ENCODE measurements at places on chromosomes 2 and 18.

DNA sequence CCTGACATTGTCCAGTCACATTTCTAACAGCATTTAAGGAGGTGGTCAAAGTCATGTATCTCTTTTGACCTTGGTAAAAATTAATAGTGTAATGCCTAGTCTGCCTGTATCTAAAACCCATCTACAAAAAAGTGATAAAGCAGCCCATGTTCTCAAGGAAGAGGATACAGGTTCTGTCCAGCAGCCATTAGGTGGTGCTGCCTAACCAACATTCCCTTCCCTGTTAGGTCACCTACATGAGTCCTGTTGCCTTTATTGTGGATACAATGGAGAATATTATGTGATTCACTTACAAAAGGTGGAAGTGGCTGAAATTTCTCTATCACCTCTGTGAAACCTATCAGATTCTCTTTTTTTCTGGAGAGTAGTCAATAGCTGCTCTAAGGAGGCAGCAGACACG is 52.5 kb downstream of the AQP4 start:
- DNase-seq: no peak

- no peak for DNase-seq
These were observed 288.1 kb downstream of the EPHA4 start for GRCh38 chr2:221283896-221284545.

GRCh38 chr2:172260336-172260735 is 157.6 kb upstream of the DLX2 start:
- no peak for DNase-seq

GRCh38 chr2:15049096-15049993 is 416.8 kb downstream of the LRATD1 start:
- DNase-seq: no peak

- DNase-seq: no peak
These were observed 11.9 kb upstream of the SLC14A1 start for GRCh38 chr18:45712061-45712460.

DNA sequence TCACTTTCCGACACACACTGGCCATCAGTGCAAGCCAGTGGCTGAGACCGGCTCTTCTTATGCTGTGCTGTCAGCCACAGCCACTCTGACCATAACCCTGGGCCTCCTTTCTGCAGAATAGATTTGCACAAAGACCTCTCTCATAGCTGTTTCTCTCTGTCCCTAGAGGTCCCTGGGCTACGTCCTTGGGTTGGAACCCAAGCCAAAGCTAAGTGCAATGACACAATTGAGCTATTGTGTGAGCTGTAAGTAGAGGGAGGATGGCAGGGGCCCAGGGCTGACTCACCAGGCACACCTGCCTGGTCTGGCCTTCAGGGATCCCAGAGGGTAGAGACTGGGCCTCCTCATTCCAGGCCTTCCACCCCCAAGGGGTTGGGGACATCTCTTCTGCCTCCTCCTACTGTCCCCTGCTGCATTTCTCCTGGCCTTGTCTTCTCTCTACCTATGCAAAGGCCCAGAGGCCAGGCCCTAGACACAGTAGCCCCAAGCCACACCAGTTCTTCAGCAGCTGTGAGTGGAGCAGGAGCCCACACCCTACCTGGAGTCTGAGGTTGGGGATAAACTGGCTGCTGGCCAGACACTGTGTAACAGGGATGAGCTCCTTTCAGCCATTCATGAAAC is 174.6 kb downstream of the NCK2 start:
- DNase-seq: no peak

- no peak for DNase-seq
These were observed 477.3 kb downstream of the LPIN1 start for GRCh38 chr2:12223732-12224131.

- DNase-seq: no peak
These were observed 143.3 kb downstream of the HDAC4 start for GRCh38 chr2:239257511-239257937.

DNA sequence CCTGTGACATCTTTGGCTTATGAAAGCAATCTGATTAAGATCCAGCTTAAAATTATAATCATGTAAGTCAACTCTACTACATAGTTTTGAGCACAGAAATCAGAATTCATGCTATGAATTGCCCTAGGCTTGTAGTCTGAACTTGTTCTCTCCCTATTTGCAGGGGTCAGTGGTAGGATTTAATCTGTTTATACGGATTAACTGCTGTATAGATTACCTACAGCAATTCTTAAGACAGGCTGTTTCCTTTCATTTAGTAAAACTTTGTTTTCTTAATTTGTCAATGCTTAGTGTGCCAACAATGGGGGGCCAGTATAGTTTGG is 287.9 kb downstream of the PDE11A start:
- no peak for DNase-seq

DNA sequence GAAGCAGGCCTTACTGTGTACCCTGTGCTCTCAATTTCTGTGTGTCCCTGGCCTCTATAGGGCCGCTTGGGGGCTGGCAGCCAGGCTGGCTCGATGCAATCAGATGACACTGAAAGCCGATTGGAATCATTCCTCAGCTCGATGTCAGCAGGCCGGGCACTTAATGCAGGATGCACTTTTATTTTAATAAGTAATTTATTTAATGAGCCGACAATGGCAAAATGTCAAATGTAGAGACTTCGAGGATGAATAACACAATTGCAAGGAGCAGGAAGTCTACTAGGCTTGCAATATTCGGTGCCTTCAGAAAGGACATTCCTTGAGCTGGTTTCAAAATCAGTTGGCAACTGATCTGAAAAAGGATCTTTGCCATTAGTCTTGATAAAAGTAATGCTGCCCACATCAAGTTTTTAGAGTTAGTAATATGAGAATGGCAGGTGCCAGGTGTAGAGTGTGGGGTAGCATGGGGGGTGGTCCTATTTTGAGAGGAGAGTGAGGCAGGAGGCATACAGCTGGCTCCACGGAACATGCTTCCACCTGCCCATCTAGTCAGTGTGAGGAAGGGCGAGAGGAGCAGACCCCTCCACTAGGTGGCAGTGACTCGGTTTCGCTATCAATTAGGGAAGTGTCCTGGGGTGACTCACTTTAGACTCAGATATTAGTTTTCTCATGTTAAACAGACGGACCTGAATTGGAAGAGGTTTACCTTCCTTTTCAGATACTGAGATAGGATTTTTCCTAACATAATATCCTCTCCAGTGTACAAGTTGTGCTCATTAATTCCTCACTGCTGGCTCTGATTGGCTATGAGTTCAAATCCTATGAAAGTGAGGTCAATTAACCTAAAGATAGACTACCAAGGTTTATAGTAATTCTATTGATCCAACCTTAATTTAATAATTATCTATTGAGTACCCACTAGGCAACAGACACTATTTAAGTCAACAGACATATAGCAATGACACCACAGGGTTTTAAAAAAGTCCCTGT is 80.9 kb downstream of the NABP1 start:
- no peak for DNase-seq
